ENCODE measurements at places on chromosomes 7 and 10. TPM values are rescaled to one million over a fixed set of nuclear protein-coding genes. Genes with fewer than 3 reads are reported as not detected.

Gene TWIST1
- 6.7 TPM for total RNA-seq

Gene TMEM229A
- total RNA-seq: not detected

Gene TAS2R41
- not detected for total RNA-seq

Gene BAIAP2L1
- total RNA-seq: 1.1 TPM

Gene PDK4
- not detected for total RNA-seq

Gene HOXA4
- total RNA-seq: not detected

Gene VAX1
- not detected for total RNA-seq

Gene NME8
- total RNA-seq: not detected

Gene LMTK2
- 12.7 TPM for total RNA-seq
